ENCODE measurements at places on chromosomes 7 and 10.
A peak's percentile ranks its signal among the peaks of the same experiment; 100 is the strongest.

- DNase-seq = no peak
- H3K36me3 ChIP-seq = peaks cover 6% of the 10 kb centered on the region
- no peaks in the 10 kb centered on the region for H3K4me1 ChIP-seq
- H3K4me3 ChIP-seq = no peak overlapping the region
- no peaks in the 10 kb centered on the region for H3K27me3 ChIP-seq
Measured at GRCh38 chr10:4909118-4909517, 54.1 kb upstream of the AKR1C1 start.

DNA sequence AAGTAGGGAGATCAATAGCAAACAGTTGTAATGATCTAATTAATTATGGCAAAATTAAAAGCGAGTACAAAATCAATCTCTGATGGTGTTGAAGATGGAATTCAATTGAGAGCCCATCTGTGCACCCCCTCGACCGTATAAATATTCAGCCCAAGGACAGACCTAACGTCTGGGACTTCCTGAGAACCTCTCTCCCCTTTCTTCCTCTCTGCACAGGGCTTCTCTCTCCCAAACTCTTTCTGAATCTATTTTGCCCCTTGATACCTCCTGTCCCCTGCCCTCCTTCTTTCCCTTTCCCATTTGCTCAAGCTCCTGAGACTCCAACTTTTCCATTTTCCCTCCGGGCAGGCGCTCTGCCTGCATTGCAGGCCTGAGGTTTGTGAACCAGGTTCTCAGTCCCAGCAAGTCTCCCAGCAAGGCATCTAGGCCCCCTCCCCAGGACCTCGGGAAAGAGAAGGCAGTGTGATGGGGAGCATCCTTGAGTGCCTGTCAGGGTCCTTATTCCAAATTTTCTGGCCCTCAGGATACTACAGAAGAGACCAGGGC lies 8.5 kb upstream of the PAX2 start:
- no peaks in the 10 kb centered on the region for H3K36me3 ChIP-seq
- H3K27me3 ChIP-seq = peaks cover 98% of the 10 kb centered on the region
- H3K4me3 ChIP-seq = no peak overlapping the region
- no peak overlapping the region for H3K27ac ChIP-seq
- H3K4me1 ChIP-seq = peaks cover 45% of the 10 kb centered on the region

DNA sequence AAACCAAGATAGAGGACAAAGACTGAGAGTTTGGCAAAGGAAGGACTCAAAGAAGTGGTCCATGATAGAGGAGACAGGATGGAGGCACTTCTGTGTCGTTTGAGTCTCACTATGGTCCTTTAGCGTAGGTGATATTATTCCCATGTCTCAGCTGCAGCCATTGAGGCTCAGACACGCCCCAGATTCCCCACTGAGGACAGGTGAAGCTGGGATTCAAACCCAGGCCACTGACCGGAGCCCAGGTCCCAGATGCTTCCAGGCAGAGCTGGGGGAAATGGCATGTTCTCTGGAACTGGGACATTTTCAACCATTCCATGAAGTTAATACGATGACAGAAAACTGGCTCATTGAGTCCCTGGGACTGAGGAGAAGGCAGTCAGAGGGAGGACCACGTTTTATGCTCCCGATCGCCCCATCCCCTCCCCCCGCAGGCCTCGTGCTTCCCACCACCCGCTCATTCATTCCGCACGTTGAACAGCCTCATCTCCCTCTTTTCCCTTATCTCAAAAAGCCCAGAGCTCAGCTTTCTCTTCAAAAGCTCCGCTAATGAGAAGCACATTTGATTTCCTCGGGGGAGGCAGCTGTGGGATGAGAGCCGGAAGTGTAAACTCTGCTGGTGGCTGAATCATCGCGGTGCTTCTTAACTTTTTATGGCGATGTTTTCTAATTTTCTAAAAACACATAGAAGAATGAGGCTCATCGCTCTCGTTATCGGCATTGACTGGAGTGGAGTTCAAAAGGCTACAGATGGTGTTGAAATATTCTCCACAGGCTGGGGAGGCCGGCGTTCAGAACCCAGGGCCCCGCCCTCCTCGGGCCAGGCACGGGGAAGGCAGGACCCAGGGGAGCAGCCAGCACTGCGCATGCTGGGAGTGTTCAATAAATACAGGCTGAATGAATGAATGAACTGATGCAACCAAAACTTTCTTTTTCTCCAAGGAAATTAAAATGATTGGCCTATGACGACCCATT lies 64.0 kb downstream of the OAT start:
- peaks cover 2% of the 10 kb centered on the region for H3K27me3 ChIP-seq
- peak overlapping the region; percentile 38 for H3K27ac ChIP-seq
- H3K36me3 ChIP-seq = no peaks in the 10 kb centered on the region
- H3K4me3 ChIP-seq = no peak overlapping the region
- DNase-seq = peak; percentile 70
- H3K4me1 ChIP-seq = peaks cover 6% of the 10 kb centered on the region

DNA sequence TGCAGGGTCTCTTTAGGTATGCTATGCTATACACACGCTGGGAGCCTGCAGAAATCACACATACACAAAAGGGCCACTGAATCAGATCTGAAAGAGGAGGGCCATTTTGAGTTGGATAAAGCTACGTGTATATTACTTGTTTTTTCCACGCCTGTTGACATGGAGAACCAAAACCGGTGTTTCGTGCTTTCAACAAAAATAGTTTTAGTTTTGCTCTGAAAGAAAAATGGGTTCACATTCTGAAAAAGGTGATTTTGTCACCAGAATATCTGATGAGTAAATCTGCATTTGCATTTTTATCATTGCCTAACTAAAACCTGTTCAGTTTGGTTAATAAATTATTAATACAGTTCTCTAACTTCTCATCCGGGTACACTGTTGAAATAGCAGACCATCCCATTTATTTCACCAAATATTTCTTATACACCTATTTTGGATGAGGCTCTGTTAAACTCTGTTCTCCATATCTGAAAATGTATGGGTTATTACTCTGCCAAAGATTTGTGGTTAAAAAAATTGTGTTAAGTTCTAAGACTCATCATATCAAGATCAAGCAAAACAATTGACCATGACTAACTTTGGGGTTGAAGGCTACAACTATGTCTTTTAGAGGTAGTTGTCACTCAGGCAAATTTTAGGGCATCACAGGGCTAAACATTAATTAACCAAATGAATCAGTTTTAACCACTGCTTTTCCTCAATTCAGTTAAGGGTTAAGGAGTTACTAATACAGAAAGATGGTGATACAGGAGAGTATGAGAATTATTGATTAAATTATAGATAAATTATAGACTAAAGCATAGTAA lies 101.2 kb upstream of the RPA3 start:
- no peak overlapping the region for H3K4me3 ChIP-seq
- no peaks in the 10 kb centered on the region for H3K36me3 ChIP-seq
- no peak for DNase-seq
- H3K27ac ChIP-seq = no peak overlapping the region

GRCh38 chr10:60648761-60649160 lies 129.5 kb upstream of the CDK1 start:
- no peaks in the 10 kb centered on the region for H3K36me3 ChIP-seq
- no peak overlapping the region for H3K4me3 ChIP-seq
- H3K4me1 ChIP-seq = no peaks in the 10 kb centered on the region
- DNase-seq = no peak
- no peak overlapping the region for H3K27ac ChIP-seq
- H3K27me3 ChIP-seq = no peaks in the 10 kb centered on the region

DNA sequence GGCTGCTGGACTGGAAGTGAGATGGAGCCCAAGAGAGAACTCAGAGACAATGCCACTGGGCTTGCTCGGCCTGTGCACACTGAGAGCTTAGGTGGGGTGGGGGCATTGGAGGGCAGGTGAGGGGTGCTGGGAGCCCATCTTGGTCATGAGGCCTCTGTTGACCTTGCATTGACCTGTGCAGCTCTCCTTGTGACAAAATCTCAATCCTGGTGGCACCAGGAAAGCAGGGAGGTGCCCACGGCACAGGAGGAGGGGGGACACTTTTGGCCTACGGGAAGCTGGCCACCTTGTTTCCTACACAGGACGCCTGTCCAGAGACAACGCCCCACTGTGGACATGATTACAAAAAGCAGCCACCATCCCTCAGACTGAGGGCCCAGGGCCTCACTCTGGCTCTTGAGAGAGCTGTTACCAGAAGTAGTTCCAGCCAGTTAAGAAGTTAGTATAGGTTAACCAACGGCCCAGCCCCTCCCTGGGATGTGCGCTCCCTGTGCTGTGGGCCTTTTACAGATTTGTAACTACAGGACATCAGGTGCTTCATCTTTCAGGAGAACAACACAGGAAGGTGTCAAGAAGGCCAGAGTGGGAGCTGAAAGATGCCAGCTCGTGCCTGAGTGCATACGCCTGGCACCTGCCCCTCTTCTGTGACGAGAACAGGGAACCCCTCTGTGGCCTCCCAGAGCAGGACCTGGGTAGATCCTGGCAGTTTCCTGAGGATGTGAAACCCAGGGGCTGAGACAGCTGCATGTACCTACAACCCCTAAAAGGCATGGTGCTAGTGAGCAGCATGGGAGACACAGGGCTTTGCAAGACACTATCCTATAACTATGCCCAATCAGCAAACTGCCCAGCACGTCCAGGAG lies 10.3 kb downstream of the PKD1L1 start:
- H3K4me3 ChIP-seq = no peak overlapping the region
- no peak for DNase-seq
- H3K27me3 ChIP-seq = no peaks in the 10 kb centered on the region
- H3K4me1 ChIP-seq = peaks cover 26% of the 10 kb centered on the region

GRCh38 chr10:97468162-97468561 lies 22.2 kb downstream of the ZDHHC16 start:
- DNase-seq = no peak
- peaks cover 2% of the 10 kb centered on the region for H3K4me1 ChIP-seq
- H3K27me3 ChIP-seq = no peaks in the 10 kb centered on the region

DNA sequence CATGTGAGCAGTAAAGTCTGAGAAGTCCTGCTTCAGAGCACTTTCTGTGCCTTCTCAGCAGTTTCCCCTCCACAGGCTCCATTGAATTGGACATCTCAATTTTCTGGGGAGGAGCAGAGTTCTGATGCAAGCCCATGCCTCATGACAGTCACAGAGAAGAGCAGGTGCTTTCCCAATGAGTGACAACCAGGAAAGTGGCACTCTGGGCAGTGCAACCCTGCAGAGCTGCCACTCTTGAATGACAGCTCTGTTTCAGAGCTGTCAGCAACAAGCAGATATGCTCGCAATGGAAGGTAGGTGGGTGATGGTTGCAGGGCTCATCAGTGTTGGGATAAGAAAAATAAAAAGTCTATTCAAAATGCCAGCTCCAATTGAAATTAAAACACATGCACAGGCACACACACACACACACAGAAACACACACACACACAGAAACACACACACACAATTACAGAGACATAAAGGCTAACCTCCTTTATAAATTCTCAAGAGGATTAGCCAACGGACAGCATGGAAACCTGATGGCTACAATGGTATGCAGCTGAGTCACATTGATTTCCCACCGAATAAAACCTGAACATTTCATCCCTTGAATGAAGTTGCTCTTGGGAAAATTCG lies 50.5 kb downstream of the C10orf67 start:
- peaks cover 9% of the 10 kb centered on the region for H3K27me3 ChIP-seq
- H3K4me1 ChIP-seq = no peaks in the 10 kb centered on the region
- H3K4me3 ChIP-seq = no peak overlapping the region
- peak; percentile 9 for DNase-seq

All from mesenchymal stem cell (in vitro differentiated cells and primary cell).